ENCODE measurements at places on chromosomes 4 and X.

DNA sequence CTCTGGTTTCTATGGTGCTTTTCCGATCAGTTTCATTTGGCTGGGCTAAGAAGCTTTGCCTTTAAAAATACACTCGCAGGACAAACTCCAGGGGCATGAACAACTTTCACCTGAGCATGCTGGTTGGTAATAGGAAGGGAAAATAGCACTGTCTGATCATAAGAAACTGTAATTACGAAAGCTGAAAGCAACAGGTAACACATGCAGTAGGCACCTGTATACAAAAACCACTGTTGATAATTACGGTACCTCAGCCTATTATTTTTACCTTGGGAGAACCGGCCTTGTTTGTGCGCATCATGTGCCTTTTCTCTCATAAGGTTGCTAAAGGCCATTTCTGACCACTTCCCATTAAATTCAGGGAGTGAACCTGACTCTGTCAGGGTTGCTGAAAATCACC lies 45.7 kb downstream of the RTL9 start:
- DNase-seq, result no peak

- no peak for DNase-seq
Observed at GRCh38 chrX:130118441-130119311, 8.4 kb upstream of the ELF4 start.

GRCh38 chrX:17247144-17247543 lies 127.9 kb upstream of the NHS start:
- no peak for DNase-seq

DNA sequence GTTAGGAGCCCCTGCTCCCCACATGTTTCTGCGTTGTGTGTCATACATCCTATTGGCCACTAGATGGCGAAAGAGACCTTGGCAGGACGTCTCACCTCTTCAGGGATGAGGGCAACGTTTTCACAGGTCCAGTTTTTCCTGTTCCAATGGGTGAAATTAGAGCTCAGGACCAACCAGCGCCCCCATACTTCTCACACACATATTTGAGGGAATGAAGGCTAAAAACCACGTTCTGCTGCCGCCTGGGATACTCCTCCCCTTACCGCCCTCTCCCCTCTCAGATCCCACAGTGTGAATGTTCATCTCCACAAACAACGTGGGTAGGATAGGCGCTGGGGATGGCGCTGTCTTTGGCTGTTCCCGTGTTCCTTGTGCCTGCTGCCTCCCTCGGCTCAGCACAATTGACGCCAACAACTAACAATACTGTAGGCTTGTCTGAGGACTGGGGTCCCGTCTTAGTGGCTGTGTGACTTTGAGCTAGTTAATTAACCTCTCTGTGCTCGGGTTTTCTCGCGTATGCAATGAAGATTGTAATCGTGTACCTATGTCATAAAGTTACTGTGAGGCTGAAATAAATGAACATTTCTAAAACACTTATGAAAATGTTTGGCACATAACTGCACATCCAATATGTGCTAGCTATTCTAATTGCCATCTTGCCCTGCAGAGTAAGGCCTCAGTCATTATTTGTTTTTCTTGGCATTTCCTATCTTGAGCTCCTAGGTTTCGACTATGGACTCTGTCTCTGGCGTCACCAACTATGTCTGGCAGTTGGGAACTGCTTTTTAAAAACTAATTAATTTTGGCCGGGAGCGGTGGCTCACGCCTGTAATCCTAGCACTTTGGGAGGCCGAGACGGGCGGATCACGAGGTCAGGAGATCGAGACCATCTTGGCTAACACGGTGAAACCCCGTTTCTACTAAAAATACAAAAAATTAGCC lies 181.3 kb upstream of the STK26 start:
- no peak for DNase-seq

GRCh38 chrX:39854772-39855747 lies 242.7 kb downstream of the BCOR start:
- DNase-seq, result no peak

DNA sequence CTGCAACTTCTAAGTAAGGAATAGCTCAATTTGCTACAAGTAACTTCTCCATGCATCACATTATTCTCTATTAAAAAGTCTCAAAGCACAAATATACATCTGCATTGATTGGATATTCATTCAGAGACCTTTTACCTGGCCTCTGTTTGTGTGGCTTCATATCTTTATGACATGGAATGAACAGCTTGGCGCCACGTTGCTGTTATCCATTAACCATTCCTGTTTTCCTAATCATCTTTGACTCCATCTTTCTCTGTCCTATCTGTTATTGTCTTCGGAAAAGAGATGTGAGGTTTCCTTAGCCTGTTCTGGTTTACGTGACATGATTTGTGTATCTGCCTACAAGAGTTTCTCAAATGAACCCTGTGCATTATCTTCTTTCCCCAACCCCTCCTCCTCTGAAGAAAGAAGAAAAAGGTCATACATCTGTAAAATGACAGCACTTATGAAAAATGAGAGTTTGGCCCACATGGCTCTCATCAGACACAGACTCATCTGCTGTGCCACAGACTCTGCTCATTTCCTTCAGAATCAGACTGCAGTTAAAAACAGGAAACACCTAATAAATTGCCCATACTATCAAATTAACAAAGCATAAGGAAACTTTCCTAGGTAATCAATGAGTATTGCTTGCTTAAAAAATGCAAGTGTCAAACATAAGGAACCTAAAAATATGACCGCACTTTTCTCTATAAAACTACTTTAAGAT lies 347.6 kb upstream of the FAM241A start:
- no peak for DNase-seq

- DNase-seq, result no peak
Observed at GRCh38 chrX:118508635-118509034, 13.0 kb downstream of the DOCK11 start.

- no peak for DNase-seq
Observed at GRCh38 chr4:175633310-175633709, 178.8 kb downstream of the GPM6A start.
